Sigmoid colon (tissue), 7 donors: ENCODE measurements at places on chromosomes 16 and 17. TPM values are rescaled to one million over a fixed set of nuclear protein-coding genes. Genes with fewer than 3 reads are reported as not detected.

DNA sequence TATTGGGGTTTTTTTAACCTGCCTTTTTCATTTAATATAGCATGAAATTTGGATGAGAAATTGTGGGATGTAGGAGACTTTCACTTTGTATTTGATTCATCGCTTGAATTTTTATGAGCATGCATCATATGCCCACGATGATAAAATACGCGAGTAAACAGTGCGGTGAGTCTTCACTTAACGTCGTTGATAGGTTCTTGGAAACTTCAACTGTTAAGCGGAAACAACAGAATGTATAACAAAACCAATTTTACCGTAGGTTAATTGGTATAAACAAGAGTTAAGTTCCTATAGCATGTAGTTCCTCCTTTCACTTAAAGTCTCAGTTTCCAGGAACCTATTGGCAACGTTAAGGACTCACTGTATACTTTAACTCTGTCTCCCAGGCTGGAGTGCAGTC, 28.7 kb downstream of the MMP15 start:
- no peaks in the 10 kb centered on the region for H3K27me3 ChIP-seq
- H3K4me1 ChIP-seq, result no peaks in the 10 kb centered on the region
- no peak overlapping the region for H3K4me3 ChIP-seq
- DNase-seq, result no peak
- H3K27ac ChIP-seq, result no peak overlapping the region
- H3K36me3 ChIP-seq, result no peaks in the 10 kb centered on the region

The CDT1 gene
- polyA plus RNA-seq, result 17.4 TPM

DNA sequence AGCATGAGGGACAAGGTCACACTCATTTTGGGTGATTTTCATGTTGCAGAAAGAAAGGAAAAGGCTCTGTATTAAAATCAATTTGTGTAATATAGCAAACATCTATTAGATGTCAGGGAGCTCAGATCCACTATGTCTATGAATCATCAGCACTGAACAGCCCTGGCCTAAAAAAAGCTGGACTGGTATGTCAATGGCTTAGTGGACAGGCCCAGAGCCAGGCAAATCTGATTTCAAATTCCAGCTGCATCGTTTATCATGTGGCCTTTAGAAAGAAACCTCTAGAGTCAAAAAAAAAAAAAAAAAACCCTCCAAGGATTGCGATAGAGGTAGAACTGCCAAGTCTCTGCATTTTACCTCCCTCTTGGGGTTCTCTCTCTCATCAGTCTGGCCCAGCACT, 5.4 kb downstream of the GAS7 start:
- peaks cover 4% of the 10 kb centered on the region for H3K27me3 ChIP-seq
- no peaks in the 10 kb centered on the region for H3K4me1 ChIP-seq
- no peak overlapping the region for H3K4me3 ChIP-seq
- peak overlapping the region; percentile 27 for H3K27ac ChIP-seq
- no peaks in the 10 kb centered on the region for H3K36me3 ChIP-seq

- H3K4me3 ChIP-seq, result no peak overlapping the region
- H3K27me3 ChIP-seq, result no peaks in the 10 kb centered on the region
- no peaks in the 10 kb centered on the region for H3K36me3 ChIP-seq
- H3K27ac ChIP-seq, result no peak overlapping the region
- no peak for DNase-seq
Measured at GRCh38 chr16:76639685-76640289, 362.6 kb downstream of the CNTNAP4 start.

DNA sequence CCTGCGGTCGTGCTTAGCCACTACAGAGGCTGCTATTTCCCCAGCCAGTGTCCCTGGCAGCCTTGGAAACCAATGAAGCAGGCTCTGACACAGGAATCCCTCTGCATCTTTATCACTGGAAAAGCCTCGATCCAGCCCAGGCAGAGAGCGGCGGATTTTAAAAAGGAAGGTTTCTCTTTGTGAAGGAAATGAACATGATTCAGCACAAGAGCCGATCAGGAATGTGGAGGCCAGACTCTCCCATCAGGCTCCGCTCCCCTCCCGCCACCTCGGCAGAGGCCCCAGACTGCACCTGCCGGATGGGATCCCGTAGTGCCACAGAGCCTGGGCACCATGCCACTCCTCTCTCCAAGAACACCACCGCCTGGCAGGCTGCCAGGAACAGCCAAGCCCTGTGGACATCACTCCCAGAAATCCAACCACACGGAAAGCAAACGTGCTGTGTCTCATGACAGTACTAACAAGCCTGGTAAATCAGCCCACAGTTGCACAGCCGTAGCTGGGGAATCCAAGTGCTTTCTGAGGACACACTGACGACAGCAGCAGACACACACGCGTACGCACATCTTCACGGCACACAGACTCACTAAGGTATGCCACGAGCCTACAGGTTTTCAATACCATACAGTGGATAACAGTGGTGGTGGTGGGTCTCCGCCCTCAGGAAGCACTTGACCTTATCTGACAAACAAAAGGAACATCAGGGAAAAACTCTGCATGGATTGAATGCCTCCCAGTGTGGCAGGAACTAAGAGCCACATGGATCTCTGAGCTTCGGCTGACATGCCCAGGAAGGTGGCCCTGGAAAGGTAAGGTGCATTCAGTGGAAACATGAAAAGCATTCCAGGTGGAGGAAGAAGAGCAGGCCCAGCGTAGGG, 5.4 kb downstream of the LRRC75A start:
- H3K4me1 ChIP-seq, result peaks cover 42% of the 10 kb centered on the region
- no peaks in the 10 kb centered on the region for H3K27me3 ChIP-seq
- no peak overlapping the region for H3K4me3 ChIP-seq
- DNase-seq, result peak; percentile 95
- no peaks in the 10 kb centered on the region for H3K36me3 ChIP-seq

GRCh38 chr17:32490101-32490482, 3.3 kb downstream of the CDK5R1 start:
- H3K27ac ChIP-seq, result no peak overlapping the region
- no peaks in the 10 kb centered on the region for H3K36me3 ChIP-seq
- no peak for DNase-seq
- H3K4me3 ChIP-seq, result no peak overlapping the region
- H3K4me1 ChIP-seq, result peaks cover 18% of the 10 kb centered on the region

The KRT39 gene
- polyA plus RNA-seq, result 0.07 TPM

DNA sequence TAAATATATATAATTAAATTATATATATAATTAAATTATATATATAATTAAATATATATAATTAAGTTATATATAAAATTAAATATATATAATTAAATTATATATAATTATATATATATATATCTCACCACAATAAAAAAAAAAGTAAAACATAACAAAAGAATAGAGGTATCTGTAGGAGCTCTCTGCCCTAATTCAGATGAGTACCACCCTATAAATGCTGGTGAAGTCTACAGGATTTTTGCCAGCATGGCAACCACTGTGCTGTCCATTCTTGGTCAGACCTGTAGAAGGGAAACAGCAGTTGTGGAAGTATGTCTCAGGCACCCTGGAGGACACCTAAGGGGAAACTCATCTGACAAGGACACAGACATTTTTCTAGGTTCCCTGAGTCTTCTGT, 259.7 kb downstream of the PRKCA start:
- H3K4me3 ChIP-seq, result no peak overlapping the region
- no peaks in the 10 kb centered on the region for H3K27me3 ChIP-seq
- H3K4me1 ChIP-seq, result peaks cover 28% of the 10 kb centered on the region
- H3K36me3 ChIP-seq, result no peaks in the 10 kb centered on the region
- H3K27ac ChIP-seq, result no peak overlapping the region

The EVPL gene
- polyA plus RNA-seq, result 4.6 TPM

- no peaks in the 10 kb centered on the region for H3K27me3 ChIP-seq
- DNase-seq, result no peak
- peaks cover 21% of the 10 kb centered on the region for H3K4me1 ChIP-seq
- no peaks in the 10 kb centered on the region for H3K36me3 ChIP-seq
- no peak overlapping the region for H3K27ac ChIP-seq
Measured at GRCh38 chr16:57089406-57089805, 3.0 kb upstream of the CPNE2 start.

DNA sequence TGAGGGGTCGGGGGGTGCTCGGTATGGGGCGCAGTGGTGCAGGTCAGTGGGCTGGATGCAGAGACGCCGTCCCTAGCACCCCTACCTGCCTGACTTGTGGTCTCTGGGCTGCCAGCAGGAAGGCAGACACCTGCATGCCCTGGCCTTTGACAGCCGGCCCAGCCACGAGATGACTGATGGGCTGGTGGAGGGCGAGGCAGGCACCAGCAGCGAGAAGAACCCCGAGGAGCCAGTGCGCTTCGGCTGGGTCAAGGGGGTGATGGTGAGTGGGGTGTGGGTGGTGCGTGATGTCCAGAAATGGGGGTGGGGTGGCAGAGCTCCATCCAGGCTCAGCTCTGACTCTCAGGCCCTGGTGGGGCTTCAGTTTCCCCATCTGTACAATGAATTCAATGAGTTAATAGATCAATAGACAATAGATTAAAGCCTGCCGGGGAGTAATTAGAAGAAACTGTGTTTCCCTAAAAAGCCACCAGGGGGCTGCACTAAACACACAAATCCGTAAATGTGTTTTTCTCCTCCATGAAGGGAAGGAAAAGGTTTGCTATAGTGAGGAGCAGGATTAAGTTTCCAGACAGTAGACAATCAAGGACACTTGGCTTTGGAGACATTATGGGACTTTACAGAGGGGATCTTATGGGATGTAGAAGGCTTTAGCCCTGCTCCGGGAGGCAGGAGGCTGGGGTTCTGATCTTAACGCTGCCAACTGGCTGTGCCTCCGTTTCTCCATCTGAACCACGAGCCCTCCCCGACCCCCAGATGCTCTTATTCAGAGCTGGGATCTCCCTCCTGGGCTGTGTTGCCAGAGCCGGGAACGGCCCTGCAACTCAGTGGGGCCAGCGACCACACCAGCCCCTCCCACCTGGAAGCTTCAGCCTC, 2.2 kb downstream of the SLC12A3 start:
- H3K4me1 ChIP-seq, result peaks cover 9% of the 10 kb centered on the region
- no peaks in the 10 kb centered on the region for H3K27me3 ChIP-seq
- no peak overlapping the region for H3K4me3 ChIP-seq
- H3K27ac ChIP-seq, result no peak overlapping the region
- DNase-seq, result no peak

GRCh38 chr17:54944796-54945195, 23.7 kb downstream of the COX11 start:
- no peak overlapping the region for H3K4me3 ChIP-seq
- no peaks in the 10 kb centered on the region for H3K4me1 ChIP-seq

The VMO1 gene
- 4.4 TPM for polyA plus RNA-seq

The MYH2 gene
- 0.60 TPM for polyA plus RNA-seq

The CCL3 gene
- 22.4 TPM for polyA plus RNA-seq

DNA sequence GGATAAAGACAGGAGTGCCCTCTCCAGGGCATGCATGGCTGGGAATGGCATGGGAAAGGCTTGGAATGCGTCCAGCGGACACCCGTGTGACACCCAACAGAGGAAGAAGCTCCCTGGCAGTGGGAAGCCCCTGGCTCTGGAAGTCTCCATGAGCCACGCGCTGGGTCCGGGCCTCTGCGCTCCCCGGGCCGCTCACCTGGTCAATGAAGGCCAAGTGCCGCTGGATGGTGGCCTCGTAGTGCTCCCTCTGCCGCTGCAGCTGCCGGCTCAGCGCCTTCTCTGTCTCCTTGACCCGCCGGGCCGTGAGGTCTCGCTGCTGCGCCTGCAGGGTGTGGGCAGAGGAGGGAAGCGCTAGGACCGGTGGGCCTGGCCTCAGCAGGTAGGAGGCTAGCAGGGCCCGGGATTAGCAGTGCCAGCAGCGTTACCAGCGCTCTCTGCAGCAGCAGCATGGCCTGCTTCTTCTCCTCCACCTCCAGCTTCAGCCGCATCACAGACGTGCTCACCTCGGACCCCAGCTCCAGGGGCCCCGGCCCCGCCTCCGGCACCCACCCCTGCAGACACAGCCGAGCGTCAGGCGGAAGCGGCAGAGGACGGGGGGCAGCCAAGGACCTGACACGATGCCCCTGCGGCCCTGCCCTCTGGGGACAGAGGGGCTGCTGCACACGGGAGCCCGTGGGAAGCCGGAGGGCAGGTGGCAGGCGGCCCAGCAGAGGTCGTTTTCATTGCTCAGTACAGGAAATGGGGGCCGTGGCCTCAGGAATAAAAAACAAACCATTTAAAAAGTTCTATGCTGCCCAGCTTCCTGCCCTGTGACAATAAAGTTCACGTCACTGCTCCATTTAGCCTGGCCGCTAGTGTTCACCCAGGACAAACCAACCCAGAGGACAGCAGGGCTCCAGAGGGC, 26.0 kb downstream of the CEP131 start:
- H3K36me3 ChIP-seq, result peaks cover 13% of the 10 kb centered on the region
- DNase-seq, result no peak
- no peaks in the 10 kb centered on the region for H3K4me1 ChIP-seq
- H3K27me3 ChIP-seq, result no peaks in the 10 kb centered on the region
- H3K27ac ChIP-seq, result no peak overlapping the region

DNA sequence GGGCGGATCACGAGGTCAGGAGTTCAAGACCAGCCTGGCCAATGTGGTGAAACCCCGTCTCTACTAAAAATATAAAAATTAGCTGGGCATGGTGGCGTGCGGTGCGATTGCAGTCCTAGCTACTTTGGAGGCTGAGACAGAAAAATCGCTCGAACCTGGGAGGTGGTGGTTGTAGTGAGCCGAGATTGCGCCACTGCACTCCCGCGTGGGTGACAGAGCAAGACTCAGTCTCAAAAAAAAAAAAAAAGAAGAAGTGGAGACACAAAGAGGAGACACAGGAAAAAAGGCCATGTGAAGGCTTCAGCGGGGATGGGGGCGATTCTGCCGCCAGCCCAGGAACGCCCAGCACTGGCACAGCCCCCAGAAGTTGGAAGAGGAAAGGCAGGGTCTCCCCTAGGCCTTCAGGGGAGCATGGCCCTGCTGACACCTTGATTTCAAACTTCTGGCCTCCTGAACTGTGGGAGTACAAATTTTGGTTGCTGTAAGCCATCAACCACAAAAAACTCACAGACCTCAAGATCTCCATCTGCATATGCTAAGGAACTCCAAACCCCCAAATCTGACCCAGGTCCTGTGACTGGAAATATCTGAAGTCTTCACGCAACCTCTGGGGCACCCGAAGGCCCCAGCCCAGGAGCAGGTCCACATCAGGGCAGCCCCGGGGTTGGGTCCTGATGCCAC, 7.0 kb downstream of the SGSH start:
- no peak overlapping the region for H3K4me3 ChIP-seq
- DNase-seq, result no peak
- H3K27me3 ChIP-seq, result no peaks in the 10 kb centered on the region
- H3K4me1 ChIP-seq, result no peaks in the 10 kb centered on the region
- peaks cover 89% of the 10 kb centered on the region for H3K36me3 ChIP-seq

The TP53TG3 gene
- polyA plus RNA-seq, result not detected

The ARL5C gene
- not detected for polyA plus RNA-seq

The KCNJ18 gene
- polyA plus RNA-seq, result not detected

The KRTAP2-3 gene
- not detected for polyA plus RNA-seq

GRCh38 chr16:58128711-58129096, 477 bp downstream of the CFAP20 start:
- H3K27ac ChIP-seq, result peak overlapping the region; percentile 95
- no peaks in the 10 kb centered on the region for H3K36me3 ChIP-seq
- peaks cover 43% of the 10 kb centered on the region for H3K4me1 ChIP-seq
- H3K27me3 ChIP-seq, result no peaks in the 10 kb centered on the region
- peak; percentile 67 for DNase-seq
